Bladder microvascular endothelial cell (primary cell): ENCODE measurements at places on chromosomes 12 and 14. TPM values are rescaled to one million over a fixed set of nuclear protein-coding genes. Genes with fewer than 3 reads are reported as not detected.

TAS2R30 gene
- total RNA-seq: 1.3 and 12.6 TPM in 2 replicates

TSPAN8 gene
- 0.16 TPM in 1 of 2 replicates, not detected in the other for total RNA-seq

POTEM gene
- total RNA-seq: not detected in 2 replicates

ETFBKMT gene
- 2.3 and 2.8 TPM in 2 replicates for total RNA-seq

DLK1 gene
- total RNA-seq: not detected in 2 replicates

BIN2 gene
- total RNA-seq: not detected in 2 replicates

TCL1B gene
- not detected in 2 replicates for total RNA-seq

ASIC1 gene
- 0.13 and 0.16 TPM in 2 replicates for total RNA-seq

REM2 gene
- total RNA-seq: not detected in 2 replicates

PAX9 gene
- 0.06 TPM in 1 of 2 replicates, not detected in the other for total RNA-seq
